ENCODE measurements at places on chromosomes 1 and 21.

GRCh38 chr1:63662056-63662836 lies 69.0 kb downstream of the PGM1 start:
- DNase-seq: no peak

- peak; percentile 87 for DNase-seq
Measured at GRCh38 chr1:114342376-114342775, 168.6 kb downstream of the TRIM33 start.

DNA sequence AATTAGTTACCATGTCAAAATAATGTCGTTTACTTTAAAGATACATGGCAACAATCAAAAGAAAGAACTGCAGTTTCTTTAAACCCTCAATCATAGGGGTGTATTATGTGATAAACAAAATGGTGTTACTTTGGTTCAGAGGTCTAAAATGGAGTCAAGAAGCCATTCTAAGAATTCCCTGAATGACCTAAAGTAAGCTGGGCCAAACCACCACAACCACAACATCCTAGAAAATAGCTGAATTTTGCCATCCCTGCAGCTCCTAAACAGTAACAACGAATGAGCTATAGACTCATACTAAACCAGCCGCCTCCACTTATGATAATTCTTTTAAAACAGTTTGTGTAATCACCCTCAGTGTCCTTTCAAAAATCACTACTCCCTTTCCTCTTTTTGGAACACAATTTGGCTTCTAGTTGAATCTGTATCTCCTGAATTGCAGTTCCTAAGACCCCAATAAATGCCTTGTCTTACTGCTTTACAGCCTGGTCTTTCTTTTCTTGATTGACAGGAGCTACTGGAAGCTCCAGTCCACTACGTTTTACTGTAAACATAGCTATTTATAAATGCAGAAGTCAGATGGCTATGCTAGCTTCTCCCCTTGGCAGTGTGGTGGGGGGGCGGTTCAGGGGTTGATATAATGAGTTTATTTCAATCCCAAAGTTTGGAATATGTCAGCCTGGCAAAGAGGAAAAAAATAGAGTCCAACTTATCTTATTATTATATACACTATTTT lies 84.3 kb downstream of the PLPPR4 start:
- DNase-seq: no peak

DNA sequence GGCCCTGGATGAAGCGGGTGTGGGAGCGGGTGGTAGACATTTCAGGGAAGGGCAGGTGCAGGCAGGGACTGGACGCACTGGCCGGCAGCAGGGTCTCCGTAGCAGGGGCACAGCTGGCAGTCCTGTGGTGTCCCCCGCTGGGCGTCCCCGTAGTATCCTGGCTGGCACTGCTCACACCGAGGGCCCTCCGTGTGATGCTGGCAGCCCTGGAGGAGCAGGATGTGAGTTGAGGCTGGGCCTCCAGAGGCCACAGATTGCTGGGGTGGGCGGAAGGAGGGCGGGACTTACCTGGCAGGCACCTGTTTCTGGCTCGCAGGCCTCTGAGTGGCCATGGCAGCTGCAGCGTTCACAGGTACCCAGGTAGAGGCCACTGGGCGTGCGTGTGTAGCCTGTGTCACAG lies 62.3 kb downstream of the LDLRAD2 start:
- DNase-seq: no peak

DNA sequence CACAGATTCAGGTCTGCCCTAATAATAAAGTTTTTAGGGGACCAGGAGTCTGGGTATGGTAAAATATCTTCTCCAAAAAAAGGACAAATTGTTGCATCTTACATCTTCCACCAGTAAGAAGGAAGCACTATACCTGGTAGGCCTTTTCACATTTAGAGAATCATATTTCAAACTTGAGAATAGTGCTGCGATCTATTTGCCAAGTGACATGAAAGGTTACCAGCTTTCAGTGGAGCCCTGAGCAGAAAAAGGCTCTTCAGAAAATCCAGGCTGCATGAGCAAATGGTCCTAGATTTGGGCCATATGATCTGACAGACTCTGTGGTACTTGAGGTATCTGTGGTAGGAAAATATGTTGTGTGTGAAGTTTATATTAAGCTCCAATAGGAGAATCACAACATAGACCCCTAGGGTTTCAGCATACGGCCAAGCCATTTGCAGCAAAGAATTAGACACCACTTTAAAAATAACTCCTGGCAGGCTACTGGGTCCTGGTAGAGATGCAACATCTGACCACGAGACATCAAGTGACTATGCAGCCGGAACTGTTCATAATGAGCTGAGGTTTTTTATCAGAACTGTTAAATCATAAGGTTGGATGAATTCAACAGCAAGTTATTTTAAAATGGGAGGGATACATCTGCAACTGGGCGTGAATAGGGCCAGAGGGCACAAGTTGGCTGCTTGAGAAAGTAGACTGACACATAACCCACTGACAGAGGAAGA lies 38.6 kb upstream of the CCDC190 start:
- DNase-seq: no peak

DNA sequence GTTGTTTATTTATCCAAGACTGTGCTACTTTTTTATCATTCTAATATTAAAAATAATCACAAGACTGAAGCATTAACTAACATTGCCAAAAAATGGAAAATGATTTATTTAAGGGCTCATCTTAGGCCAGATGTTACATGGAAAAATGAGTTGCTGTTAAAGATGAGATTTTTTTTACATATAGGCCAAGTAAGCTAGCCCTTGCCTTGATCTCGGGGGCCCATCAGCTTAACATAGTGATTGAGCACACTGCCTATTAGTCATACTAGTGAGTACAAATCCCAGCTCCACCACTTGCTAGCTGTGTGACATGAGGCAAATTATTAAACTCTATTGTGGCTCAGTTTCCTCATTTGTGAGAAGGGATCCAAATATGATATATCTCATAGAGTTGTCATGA lies 275.9 kb upstream of the SNX7 start:
- DNase-seq: no peak

GRCh38 chr21:25115021-25115420 lies 492.3 kb downstream of the MRPL39 start:
- no peak for DNase-seq

- DNase-seq: no peak
Measured at GRCh38 chr1:24861821-24862727, 68.0 kb downstream of the RUNX3 start.

DNA sequence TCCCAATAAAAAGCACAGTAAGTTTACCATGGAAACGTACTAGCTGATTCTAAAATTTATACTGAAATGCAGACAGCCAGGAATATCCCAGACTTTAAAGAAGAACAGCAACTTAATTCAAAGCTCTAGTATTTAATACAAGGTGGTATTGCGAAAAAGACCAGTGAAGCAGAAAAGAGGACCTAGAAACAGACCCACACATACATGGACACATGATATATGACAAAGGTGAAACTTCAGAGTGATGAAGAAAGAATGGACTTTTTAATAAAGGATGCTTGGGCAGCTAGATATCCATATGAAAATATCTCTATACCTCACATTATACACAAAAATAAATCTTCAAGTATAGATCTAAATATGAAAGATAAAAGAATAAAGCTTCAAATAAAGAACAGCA lies 62.6 kb downstream of the COP1 start:
- no peak for DNase-seq

- no peak for DNase-seq
Measured at GRCh38 chr21:26795866-26796329, 49.3 kb downstream of the ADAMTS1 start.

DNA sequence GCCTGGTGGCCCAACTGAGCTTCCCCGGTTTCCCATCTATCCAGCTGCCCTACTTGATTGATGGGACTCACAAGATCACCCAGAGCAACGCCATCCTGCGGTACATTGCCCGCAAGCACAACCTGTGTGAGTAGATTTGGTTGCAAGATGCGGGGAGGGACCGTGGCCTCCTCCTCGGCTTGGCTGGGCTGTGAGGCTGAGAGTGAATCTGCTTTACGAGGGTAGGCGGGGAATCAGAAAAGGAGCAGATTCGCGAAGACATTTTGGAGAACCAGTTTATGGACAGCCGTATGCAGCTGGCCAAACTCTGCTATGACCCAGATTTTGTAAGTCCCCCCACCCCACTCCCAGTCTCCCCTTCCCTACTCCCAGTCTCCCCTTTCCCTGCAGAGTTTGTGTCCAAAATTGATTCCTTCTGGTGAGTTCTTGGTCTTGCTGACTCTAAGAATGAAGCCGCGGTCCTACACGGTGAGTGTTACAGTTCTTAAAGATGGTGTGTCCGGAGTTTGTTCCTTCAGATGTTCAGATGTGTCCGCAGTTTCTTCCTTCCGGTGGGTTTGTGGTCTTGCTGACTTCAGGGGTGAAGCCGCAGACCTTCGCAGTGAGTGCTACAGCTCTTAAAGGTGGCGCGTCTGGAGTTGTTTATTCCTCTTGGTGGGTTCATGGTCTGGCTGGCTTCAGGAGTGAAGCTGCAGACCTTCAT lies 1.5 kb downstream of the GSTM2 start:
- DNase-seq: no peak

GRCh38 chr1:41850029-41850428 lies 68.7 kb downstream of the HIVEP3 start:
- no peak for DNase-seq

All from CD14-positive monocyte (primary cell).